ENCODE measurements at places on chromosomes 5 and 9. TPM values are rescaled to one million over a fixed set of nuclear protein-coding genes. Genes with fewer than 3 reads are reported as not detected.

IL13 gene
- 0.36 TPM for total RNA-seq

ADAMTS6 gene
- 1.0 TPM for total RNA-seq

SMIM32 gene
- total RNA-seq, result not detected

ST8SIA4 gene
- 0.33 TPM for total RNA-seq

CENPK gene
- 12.7 TPM for total RNA-seq

PCDH12 gene
- 0.33 TPM for total RNA-seq

NFIB gene
- 37.1 TPM for total RNA-seq

DRD1 gene
- total RNA-seq, result 0.34 TPM

DMRT2 gene
- total RNA-seq, result under 0.01 TPM

NDUFB6 gene
- total RNA-seq, result 52.7 TPM

TRPM6 gene
- 0.93 TPM for total RNA-seq

SLC34A3 gene
- total RNA-seq, result not detected

PCDHGB3 gene
- 5.1 TPM for total RNA-seq

CTXN3 gene
- total RNA-seq, result not detected

TUSC1 gene
- 14.5 TPM for total RNA-seq

C5orf58 gene
- 4.6 TPM for total RNA-seq

RMND5B gene
- total RNA-seq, result 23.0 TPM

GRXCR2 gene
- not detected for total RNA-seq

NLN gene
- 19.3 TPM for total RNA-seq

FOXI1 gene
- total RNA-seq, result not detected

FKBP15 gene
- total RNA-seq, result 33.7 TPM

FGF18 gene
- 0.15 TPM for total RNA-seq

CCL19 gene
- not detected for total RNA-seq

TPPP gene
- 1.7 TPM for total RNA-seq

ANKDD1B gene
- total RNA-seq, result under 0.01 TPM

HEMGN gene
- total RNA-seq, result not detected

RANBP6 gene
- 26.0 TPM for total RNA-seq

GPR21 gene
- 2.9 TPM for total RNA-seq

FBP2 gene
- total RNA-seq, result not detected

RIGI gene
- 40.7 TPM for total RNA-seq

GLE1 gene
- 49.5 TPM for total RNA-seq

MYOT gene
- total RNA-seq, result not detected

SIMC1 gene
- total RNA-seq, result 13.0 TPM

MZB1 gene
- not detected for total RNA-seq

RBM22 gene
- total RNA-seq, result 24.1 TPM

OCLN gene
- 1.1 TPM for total RNA-seq

NIPAL4 gene
- total RNA-seq, result not detected

PLK2 gene
- total RNA-seq, result 105 TPM

RNF183 gene
- not detected for total RNA-seq

BTNL9 gene
- not detected for total RNA-seq

TMC1 gene
- not detected for total RNA-seq

PTGES2 gene
- 63.3 TPM for total RNA-seq

IL4 gene
- total RNA-seq, result not detected

PLAC8L1 gene
- not detected for total RNA-seq
